ENCODE measurements at places on chromosomes 16 and 17. TPM values are rescaled to one million over a fixed set of nuclear protein-coding genes. Genes with fewer than 3 reads are reported as not detected.

- DNase-seq, result no peak
Observed at GRCh38 chr17:71247441-71248015, 873.3 kb upstream of the SOX9 start.

DNA sequence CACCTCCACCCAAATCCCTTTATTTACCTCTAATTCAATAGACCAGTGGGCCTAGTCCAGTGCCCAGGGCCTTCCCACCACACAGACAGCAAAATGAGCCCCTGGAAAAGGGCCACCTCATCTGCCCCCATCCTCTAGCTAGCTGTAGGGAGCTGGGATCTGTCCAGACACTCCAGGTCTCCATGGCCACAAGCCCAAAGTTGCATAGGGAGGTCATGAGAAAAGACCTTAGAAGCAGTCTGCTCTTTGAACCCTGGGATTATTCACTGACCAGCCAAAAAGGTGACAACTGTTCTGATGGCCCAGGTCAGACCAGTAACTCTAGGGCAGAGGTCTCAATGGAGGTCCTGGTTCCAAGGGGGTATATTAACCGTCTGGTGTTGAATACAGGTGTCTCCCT is 2.0 kb downstream of the CUEDC1 start:
- DNase-seq, result no peak

DNA sequence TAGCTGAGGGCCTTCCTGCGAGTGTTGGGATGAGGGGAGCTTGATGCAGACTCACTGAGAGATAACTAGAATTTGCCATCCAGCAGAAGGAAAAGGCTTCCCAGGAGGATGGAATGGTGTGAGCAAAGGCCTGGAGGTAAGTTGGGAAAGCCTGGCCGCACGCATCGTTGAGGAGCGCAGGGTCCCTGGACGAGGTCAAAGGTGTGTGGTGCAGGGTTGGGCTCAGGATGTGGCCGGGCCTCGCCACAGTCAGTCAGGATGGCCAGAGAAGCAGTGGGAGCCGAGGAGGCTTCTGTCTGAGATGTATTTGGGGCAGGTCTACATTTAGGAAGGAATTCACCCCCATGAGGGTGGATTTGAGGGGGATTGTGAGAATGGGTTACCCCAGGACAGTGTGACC is 16.4 kb downstream of the DRC3 start:
- DNase-seq, result no peak

DNA sequence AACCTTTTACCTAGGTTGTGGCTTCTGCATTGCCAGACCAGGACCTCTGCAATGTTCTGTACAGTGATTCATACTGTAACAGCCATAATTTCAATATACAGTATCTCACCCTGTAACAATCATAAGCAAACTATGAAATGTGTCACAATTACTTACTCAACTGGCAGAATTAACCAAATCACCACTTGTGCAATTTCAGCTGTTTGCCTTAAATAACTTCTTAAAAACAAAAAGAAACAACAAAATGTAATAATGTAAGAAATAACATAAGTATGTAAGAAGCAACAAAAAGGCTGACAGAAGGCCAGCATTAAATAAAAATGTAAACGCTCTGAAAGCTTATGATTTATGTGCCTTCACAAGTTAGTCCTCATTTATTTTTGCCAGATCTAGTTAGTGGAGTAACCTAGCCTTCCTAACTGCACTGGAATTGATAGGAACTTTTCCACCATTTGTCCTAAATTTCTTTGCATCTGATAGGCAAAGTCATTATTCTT is 96.9 kb downstream of the SKAP1 start:
- DNase-seq, result no peak

DNA sequence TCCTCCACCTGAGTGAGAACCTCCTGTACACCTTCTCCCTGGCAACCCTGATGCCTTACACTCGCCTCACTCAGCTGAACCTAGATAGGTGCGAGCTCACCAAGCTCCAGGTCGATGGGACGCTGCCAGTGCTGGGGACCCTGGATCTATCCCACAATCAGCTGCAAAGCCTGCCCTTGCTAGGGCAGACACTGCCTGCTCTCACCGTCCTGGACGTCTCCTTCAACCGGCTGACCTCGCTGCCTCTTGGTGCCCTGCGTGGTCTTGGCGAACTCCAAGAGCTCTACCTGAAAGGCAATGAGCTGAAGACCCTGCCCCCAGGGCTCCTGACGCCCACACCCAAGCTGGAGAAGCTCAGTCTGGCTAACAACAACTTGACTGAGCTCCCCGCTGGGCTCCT is 679 bp downstream of the GP1BA start:
- no peak for DNase-seq

DNA sequence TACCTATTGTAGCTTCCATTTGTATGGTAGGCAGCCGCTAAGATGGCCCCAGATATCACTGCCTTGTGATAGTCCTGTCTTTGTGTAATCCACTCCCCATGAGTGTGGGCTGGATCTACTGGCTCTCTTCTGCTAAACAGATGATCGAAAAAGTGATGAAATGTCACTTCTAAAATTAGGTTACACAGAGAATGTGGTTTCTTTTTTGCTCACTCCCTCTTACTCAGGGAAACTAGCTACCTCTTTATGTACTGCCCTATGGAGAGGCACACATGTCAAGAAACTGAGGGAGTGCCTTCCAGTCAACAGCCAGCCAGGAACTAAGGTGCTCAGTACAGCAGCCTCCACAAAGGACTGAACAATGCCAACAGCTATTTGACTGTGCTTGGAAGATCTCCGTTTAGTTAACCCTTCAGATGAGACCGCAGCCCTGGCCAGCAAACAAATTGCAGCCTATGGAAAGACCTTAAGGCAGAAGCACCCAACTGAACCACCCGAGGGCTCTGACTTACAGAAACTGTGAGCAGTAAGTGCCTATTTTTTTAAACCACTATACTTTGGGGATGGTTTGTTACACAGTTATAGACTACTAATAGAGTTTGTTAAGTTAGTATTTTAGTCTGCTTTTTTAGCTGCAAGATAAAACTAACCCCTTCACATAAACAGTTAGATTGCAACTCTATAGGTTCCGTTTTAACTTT is 113.2 kb upstream of the MAF start:
- no peak for DNase-seq

DNA sequence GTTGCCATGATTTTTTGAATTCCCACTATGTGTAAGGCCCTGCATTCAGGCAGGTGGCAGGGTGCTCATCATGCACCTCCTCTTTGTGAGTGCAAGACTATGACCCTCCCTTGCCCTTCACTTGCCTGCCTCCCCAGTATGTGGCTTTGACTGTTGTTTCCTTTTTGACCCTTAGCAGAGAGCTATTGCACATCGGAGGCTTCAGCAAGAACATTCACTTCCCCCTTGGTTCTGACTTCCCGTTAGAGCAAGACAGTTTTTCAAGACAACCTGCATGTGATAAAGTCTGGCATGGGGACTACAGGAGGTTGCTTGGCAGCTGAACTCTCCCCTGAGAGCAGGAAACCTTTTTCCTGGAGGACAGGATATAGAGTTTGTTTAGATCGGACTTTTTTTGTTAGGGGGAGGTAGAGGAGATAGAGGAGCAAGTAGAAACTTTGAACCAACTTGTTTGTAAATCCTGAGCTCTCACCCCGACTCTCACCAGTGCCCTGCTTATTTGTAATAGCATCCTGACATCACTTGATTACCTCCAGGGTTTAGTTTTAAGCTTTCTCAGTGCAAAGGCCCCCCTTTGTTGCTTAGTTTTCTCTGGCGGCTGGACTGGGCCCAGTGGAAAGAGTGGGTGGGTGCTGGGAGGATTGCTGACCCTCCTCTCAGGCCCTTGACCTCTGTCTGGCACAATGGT is 34.3 kb downstream of the LIMD2 start:
- no peak for DNase-seq

- no peak for DNase-seq
Observed at GRCh38 chr17:78527345-78527744, 49.9 kb downstream of the DNAH17 start.

PROCA1 gene
- 4.1 TPM for total RNA-seq

NPB gene
- 0.68 TPM for total RNA-seq
